ENCODE measurements at places on chromosomes 4 and X.

DNA sequence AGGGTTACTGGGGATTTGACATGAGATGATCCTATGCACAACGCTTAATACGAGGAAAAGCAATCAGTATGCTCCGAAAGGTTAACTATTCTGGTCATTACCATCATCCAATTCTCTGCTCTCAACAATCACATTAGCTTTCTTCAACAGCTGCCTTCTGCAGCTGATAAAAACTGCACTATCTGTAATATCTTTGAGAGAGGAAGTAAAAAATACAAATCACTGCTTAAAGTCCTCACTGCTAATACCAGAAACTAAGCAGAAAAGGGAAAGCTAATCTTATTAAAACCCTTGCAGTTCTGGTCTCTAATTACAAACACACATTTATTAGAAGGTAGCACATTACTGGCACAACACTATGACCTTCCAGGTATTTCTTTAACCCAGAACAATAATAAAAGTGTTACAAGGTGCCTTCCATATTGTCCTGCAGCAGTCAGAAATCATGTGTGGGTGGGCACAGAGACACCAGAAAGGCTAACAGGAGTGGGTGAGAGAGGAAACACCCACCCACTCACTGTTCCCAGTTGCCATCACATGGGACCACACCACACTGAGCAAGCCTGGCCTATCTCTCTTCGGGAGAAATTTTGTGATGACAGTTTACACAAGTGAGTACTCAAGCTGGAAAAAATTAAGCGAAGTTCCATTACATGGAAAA, 71.0 kb downstream of the RELL1 start:
- no peak for DNase-seq

- DNase-seq = no peak
Observed at GRCh38 chr4:60605646-60606354, 594.3 kb upstream of the ADGRL3 start.

DNA sequence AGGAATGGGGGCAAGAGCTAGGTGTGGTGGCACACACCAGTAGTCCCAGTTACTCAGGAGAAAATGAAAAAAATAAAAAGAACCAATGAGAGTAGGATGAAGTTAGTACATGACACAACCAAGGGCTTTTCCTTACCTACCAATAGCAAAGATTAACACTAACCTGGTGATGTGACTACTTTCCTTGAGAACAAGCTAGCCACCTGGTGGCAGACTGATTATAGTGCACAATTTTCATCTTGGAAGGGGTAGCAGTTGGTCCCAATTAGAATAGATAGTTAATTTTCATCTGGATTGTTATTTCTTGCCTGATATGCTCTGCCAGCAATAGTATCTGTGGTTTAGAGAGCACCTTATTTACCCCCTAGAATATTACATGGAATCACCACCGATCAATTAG, 1216.8 kb upstream of the PABPC4L start:
- no peak for DNase-seq

DNA sequence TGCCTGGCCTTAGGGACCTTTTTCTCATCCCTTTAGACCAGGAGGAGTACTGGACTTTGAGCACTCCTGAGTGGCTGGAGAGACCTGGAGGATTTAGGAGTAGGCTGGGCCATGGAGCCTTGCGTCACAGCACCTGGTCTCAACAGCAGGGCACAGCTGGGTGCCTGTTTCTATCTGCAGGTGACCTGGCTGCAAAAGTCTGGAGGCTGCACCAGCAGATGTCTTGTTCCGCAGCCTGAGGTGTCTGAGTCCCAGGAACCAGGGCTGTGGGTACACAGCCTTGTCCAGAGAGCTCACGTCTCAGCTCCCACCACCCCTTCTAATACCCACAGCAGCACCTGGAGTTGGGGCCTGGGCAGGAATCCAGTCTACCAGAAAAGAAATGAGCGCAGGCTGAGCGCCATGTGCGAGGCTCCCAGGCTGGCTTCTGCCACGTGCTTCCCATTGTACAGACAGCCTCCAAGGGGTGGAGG, 5.0 kb upstream of the NSD2 start:
- no peak for DNase-seq

DNA sequence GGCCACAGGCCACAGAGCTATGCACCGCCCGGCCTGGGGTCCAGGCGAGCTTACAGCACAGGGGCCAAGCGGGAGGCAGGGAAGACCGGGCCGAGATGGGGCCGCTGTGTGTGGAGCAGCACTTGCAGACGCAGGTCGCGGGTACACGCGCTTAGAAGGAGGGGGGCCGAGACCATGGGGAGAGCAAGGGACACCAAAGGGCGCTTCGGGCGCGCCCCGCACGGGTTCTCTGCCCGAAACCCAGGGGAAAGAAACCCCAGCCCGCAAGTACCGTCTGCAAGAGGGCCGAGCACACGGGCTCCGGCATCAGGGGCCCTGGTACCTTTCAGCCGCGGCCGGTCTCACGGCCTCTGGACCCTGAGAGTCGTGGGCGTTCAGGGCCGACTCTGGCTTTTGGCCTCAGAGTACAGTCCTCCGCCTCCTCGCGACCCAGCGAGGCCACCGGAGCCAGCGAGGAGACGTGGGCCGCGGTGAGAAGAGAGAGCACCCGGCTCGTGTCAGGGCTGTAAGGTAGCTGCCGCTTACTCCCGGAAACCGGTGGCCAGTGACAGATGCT, 342 bp downstream of the EOLA2 start:
- DNase-seq = no peak
